ENCODE measurements at places on chromosomes 2 and 18. TPM values are rescaled to one million over a fixed set of nuclear protein-coding genes. Genes with fewer than 3 reads are reported as not detected.

DNA sequence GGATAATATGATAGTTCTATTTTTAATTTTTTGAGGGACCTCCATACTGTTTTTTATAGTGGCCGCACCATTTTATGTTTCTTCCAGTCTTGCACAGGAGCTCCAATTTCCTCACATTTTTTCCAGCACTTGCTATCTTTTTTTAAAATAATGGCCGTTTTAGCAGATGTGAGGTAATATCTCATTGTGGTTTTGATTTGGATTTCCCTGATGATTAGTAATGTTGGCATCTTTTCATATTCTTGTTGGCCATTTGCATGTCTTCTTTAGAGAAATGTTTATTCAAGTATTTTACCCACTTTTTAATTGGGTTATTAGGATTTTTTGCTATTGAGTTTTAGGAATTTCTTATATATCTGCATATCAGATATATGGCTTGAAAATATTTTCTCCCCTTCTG, 29.9 kb upstream of the NAPG start:
- no peak for DNase-seq

GRCh38 chr2:145034511-145034910, 514.6 kb upstream of the ZEB2 start:
- no peak for DNase-seq

DNA sequence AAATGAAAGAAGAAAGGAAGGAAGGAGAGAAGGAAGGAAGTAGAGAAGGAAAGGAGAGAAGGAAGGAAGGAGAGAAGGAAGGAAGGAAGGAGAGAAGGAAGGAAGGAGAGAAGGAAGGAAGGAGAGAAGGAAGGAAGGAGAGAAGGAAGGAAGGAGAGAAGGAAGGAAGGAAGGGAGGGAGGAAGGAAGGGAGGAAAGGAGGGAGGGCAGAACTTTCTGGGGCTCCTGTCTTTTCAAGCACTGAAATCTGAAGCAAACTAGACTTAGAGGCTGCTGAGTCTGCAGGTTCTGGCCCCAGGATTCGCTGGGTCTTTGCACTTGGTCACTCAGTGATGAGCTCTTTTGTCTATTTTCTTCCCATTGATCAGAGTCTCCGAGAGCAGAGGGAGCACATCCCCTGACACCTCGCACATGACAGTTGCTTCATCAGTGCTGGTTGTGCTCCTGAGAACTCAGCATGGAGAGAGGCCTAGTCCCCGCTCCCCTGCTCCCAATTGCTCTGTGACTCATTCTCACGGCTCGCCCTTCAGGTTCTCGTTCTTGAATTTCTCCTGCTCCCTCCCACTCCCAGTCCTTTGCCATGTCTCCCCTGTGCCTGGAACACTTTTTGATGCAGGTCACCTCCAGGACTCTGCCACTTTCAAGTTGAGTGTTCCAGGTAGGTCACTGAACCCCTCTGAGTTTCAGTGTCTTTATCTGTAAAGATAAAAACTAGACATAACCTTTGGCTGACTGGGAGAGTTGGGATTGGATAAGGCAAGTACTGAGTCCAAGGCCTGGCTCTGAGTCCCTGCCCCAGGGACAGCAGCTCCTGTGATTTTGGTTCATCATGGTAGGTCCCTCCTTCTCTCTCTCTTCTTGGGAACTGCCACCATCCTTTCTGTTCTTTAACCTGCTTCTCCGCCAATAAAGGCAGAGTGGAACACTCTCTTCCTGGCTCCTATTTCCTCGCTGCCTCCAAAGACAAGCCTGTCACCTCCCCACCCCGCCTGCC, 55.2 kb downstream of the TNP1 start:
- DNase-seq = no peak

Gene ARMC9
- 14.2 TPM for polyA plus RNA-seq

Measured in left lung (tissue), 14 donors.